ENCODE measurements at places on chromosomes 5 and 9.

DNA sequence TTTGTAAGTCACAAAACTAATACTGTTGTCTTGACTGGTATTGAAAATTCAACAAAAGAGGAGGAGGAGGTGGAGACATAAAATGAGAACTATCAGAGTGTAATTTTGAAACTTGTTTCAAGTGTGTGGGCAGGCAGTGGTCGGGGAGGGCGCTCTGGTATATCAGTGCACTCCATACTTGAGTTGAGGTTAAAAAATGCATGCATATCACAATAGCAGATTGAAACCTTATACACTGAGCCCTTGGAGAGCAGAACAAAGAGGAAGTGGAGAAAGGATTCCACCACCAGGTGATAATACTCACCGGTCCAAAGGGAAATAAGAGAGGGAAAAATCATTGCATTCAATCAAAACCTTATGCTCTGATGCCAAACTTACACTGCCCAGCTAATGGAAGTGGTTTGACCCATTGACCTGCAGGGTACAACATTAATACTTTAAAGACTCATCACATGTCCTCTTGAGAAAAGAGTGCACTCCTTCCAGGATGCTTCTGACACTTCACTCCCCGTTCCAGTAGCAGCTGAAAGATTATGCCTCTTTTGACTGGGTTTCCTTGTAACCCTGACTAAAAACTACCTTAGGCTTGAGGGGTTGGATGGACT lies 79.5 kb upstream of the FAM169A start:
- DNase-seq, result no peak

- no peak for DNase-seq
Measured at GRCh38 chr9:5976674-5977397, 38.6 kb downstream of the RANBP6 start.

GRCh38 chr9:132114102-132114707 lies 34.5 kb upstream of the MED27 start:
- DNase-seq, result peak; percentile 76

DNA sequence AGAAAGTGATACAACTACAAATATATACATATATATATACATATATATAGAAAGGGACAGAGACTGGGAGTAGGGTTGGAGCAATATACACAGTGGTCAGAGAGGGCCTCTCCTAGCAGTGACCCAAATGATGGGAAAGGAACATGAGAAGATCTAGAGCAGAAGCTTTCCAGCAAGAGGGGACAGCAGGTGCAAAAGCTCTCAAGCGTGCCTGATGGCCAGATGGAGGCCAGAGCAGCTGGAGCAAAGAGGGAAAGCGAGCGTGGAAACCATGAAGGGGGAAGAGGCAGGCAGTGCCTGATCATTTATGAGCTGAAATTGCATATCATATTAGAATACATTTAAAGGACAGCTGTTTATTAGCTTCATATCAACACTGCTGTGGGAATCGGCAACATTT lies 7.6 kb upstream of the GRPEL2 start:
- no peak for DNase-seq

GRCh38 chr9:82883436-82883835 lies 179.5 kb downstream of the RASEF start:
- no peak for DNase-seq

- peak; percentile 42 for DNase-seq
Measured at GRCh38 chr5:66864240-66864884, 268.2 kb downstream of the MAST4 start.

DNA sequence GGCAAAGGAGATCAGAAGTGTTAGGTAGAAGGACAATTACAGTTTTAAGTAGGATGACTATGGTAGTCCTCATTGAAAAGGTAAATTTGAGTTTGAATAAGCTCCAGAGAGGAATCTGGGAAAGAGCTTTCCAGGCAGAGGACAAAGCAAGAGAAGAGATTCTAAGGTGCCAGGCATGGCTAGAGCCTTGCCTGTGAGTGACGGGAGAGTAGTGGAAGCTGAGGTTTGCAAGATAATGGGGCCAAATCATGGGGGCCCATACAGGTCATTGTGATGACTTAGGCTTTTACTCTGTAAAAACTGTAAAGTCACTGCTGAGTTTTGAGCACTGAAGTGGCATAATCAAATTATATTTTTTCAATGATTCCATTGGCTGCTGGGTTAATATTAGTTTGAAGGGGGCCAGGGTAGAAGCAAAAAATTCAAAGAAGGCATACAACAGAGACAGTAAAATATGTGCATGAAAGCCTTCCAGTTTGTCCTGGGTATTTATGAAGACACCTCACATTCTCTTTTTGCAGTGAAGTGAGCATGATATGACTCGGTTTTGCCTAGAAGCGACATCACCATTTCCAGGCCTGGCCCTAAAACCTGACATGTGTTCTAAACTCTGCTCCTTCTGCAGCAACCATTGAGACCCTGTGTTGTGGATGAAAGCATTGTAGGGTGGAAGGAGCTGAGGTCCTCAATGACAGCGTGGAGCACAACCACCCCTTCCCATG lies 279.8 kb upstream of the TNC start:
- DNase-seq, result no peak

- no peak for DNase-seq
Measured at GRCh38 chr5:84599964-84600363, 215.3 kb upstream of the EDIL3 start.

DNA sequence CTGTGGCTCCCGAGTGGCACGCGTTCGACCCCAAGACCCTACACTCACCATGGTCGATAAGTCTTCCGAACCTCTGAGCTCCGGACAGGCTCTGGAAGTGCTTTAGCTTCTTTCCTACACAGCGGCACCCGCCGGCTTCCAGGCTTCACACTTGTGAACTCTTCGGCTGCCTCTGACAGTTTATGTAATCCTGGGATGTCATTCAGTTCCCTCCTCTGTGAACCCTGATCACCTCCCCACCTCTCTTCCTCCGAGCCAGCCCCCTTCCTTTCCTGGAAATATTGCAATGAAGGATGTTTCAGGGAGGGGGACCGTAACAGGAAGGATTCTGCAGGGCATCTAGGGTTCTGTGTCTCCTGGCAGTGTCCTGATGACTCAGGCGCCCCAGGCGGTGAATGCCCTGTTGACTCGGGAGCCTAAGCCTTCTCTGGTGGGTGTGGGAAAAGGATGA lies at the start of gene CD14:
Gene CD14, minus strand, starts transcription at position 155 of the 451 bp plus-strand sequence. Its CDS starts 104 bp downstream, at position 51.
- peak; percentile 48 for DNase-seq

GRCh38 chr5:54398191-54398590 lies 57.3 kb upstream of the HSPB3 start:
- DNase-seq, result no peak

DNA sequence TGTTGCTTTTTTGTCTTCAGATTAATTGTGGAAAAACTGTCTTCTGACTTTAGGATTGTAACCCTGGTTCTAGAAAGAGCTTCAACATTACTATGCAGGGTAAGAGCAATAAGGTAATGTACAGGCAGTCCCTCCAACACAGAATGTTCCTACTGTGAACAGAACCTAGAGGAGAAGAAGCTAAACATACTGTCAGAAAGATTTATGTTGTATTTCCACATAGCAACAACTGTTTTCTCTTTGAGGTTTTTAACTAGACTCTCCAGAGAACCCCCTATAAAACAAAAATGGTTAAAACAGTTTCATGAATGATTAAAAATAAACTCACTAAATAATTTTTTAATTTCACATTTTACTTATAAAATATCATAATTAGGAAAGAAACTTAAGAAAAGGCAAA lies 64.3 kb upstream of the NAA35 start:
- no peak for DNase-seq

DNA sequence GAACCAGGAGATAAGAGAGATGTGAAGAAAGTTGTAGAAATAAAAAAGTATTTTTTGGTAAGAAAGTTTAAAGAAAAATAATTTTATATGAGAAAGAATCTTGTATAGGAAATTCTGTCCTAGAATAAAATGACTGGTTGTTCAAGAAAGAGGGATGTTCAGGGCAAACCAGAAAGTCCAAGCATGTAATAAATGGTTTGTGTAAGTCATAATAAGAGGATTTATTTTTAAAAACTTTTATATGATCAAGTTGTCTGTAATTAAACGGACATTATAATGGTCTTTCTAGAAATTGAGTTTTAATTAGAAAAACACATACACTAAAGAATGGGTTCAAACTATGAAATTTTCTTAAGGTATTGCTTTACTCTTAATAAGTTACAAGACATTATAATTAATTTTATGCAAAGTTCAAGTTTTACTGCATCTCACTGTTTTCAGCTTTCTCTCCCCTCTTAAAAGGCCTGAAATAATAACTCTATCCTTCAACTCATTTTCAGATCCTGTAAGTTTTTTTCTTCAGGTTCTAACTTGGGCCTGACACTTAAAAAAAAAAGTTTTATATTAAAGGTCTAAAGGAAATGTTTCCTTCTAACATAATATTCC lies 56.1 kb upstream of the ZNF300 start:
- no peak for DNase-seq

DNA sequence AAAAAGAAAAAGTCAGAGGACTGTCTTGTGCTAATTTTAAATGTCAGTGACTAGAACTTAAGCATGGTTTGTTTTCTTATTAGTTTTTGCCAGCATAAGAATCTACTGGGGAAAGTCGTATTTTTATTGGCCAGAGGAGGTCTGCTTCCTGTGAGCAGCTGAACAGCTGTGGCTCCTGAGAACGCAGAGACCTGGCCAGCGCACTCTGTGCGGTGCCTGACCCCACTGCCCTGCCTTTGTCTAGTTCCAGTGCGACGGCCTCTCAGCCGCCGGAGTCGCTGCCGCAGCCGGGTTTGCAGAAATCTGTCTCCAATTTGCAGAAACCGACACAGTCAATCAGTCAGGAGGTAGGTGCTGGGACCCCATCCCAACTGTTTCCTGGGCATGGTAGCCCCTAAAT lies 42.5 kb downstream of the PRRC2B start:
- DNase-seq, result no peak

DNA sequence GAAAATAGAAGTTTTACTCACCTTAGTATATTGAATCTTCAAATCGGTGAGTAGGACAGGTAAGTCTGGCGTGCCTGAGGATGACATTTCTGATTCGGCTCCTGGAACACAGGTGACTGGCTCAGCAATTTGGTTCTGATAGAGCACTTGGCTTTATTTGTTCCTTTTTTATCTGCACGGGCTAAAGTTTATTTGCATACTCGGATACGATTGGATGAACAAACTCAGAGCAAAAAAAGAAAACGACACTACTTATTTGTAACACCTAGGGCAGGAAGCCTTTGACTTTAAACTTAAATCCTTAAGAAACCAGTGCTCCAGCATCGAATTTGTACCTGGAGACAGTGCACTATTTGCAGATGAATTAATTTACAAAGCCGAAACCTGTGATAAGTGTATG lies at the start of gene ALDH1A1:
Gene ALDH1A1, minus strand, starts transcription at position 140 of the 400 bp plus-strand sequence. Its CDS starts 53 bp downstream, at position 87.
- no peak for DNase-seq

DNA sequence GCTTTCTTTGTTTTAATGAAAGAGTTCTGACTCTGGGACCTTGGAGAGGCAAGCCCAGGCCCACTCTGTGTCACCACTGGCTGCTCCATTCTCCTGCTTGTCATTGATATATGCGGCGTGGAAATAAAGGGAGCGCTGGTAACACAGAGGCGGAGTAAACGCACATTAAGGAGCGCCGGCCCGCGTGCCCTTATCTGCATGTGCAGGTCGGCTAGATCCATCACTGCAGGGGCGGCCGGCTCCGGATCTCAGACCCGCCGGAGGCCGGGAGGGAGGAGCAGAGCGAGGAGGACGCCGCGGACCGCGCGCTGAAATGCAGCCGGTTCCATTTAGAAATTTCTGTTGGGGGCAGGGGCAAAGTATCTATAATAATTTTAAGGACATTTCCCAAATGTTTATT lies 70.8 kb downstream of the MRPL36 start:
- DNase-seq, result no peak

- DNase-seq, result no peak
Measured at GRCh38 chr9:28287455-28287854, 714.2 kb upstream of the C9orf72 start.

DNA sequence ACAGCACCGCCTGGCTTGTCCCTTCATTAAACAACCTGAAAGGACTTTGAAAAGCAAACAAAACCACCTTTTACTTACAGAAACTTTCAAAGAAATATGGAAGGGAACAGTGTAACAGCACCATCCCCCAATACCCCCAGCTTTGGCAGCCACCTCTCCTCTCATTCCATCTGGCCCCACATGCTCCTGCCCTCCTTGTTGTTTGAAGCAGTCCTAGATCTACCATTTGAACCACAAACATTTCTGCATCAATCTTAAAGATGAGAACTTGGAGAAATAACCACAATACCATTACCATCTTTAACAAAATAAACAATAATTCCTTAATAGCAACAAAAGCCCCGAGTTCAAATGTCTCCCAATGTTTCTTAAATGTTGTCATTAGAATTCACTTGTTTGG lies 17.8 kb upstream of the COL15A1 start:
- DNase-seq, result no peak

DNA sequence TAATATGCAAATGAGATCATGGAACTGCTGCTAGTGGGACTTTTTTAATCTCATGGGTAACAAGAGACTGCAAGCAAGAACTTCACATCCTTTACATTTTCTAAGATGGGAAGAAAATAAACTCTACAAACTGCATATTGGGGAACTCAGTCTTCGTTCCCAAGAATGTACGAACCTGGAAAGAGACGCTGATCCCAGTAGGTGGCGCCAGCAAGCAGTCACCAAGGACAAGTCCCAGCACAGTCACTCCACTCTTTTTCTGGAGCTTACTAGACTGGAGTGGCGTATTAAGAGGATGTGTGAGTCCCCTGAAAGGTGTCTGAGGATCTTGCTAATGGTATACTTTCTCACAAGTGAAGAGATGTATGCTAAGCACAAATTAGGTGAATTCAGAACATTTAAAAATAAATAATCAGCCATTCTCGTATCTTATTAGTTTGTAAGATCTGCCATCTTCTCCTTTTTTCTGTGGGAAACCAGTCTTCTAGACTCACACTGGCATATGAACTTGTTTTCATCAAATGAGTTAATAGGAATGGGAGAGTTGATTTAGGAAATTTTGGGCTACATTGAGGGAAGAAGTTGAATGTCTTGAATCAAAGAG lies 16.0 kb upstream of the PUM3 start:
- DNase-seq, result peak; percentile 68

GRCh38 chr5:154740957-154741356 lies 14.2 kb upstream of the LARP1 start:
- peak; percentile 80 for DNase-seq

- DNase-seq, result peak; percentile 34
Measured at GRCh38 chr9:127194881-127195713, 69.5 kb upstream of the GARNL3 start.

GRCh38 chr5:152290181-152290580 lies 114.9 kb downstream of the NMUR2 start:
- no peak for DNase-seq

- peak; percentile 65 for DNase-seq
Measured at GRCh38 chr9:133991214-133991921, 756 bp downstream of the VAV2 start.

- DNase-seq, result peak; percentile 86
Measured at GRCh38 chr5:171420431-171421241, 1.2 kb downstream of the FGF18 start.

Data from GM03348 (cell line).